NCI-H1436 treated with DMSO at 0.1 percent for 48 hours (cell line): ENCODE measurements at places on chromosomes 5 and 9.

GRCh38 chr9:90855208-90855902 is 53.7 kb downstream of the SYK start:
- DNase-seq, result no peak

- no peak for DNase-seq
These were observed 58.7 kb upstream of the NFIB start for GRCh38 chr9:14372437-14373335.

- DNase-seq, result no peak
These were observed 68.2 kb upstream of the ITGA2 start for GRCh38 chr5:52920929-52921328.

GRCh38 chr9:135893104-135893503 is 14.2 kb downstream of the CAMSAP1 start:
- DNase-seq, result no peak

DNA sequence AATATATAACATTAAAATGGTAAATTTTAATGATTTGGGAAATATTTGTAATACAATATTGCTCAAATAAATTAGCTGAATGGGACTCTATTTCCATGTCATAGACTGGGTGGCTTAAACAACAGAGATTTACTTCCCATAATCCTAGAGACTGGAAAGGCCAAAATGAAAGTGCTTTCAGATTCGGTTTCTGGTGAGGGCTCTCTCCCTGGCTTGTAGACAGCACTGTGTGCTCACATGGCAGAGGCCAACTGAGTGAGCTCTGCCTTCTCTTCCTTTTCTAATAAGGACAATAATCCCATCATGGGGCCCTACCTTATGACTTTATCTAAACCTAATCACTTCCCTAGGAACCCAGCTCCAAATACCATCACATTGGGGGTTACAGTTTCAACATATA is 196.2 kb downstream of the MARCHF11 start:
- no peak for DNase-seq

GRCh38 chr5:58765058-58765457 is 182.2 kb downstream of the RAB3C start:
- no peak for DNase-seq

- DNase-seq, result no peak
These were observed 358.5 kb upstream of the RGMB start for GRCh38 chr5:98414938-98415337.

DNA sequence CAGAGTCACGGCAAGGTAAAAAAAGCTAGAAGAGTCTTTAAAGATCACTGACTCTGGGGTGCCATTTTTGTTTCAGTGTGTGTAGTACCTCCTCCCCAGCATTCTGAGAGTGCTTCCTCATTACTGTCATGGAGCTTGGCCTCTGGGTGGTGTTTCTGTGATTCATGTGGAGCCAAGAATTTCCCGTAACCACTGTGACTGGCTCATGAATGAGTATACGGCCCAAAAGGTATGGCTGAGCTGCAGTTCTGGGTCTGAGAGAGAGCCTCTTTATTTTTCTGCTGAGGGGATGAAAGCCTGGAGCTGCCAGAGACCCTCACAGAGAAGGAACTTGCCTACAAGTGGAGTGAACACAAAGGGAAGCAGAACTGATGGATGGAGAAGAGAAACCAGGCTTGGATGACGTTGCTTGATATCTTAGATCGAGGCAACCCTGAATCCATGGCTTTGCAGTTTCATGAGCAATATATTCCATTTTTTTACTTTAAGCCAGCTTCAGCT is 85.6 kb downstream of the PTTG1 start:
- no peak for DNase-seq

- DNase-seq, result no peak
These were observed 41.4 kb downstream of the RGS3 start for GRCh38 chr9:113504725-113505590.

GRCh38 chr9:16363916-16364315 is 506.6 kb downstream of the BNC2 start:
- no peak for DNase-seq

GRCh38 chr5:94240134-94240533 is 378.3 kb downstream of the KIAA0825 start:
- DNase-seq, result no peak

DNA sequence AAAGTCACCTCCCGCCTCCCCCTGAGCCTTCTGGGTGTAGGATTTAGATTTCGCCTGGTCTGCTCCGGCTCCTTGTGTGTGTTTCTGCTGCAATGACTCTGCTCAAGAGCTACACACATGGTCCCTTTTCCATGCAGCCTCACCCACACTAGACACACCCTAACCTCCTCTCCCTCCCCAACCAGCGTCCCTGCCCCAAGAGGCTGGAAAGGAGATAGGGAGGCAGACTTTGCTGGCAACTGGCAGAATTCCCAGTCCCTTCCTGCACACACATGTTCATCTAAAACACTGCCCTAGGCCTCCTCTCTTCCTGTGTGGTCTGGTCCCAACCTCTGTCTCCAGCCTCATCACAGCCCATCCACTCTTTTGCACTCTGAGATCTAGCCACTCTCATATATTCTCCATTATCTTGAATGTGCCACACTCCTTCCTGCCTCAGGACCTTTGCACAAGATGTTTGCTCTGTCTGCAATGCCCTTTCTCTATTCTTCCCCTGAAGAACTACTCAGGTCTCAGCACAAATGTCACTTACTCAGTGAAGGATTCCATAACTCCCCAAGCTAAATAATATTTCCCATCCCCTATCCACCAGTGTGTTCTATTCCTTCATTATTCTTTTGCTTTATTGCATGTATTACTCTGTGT is 253.8 kb downstream of the CDK5RAP2 start:
- DNase-seq, result no peak

DNA sequence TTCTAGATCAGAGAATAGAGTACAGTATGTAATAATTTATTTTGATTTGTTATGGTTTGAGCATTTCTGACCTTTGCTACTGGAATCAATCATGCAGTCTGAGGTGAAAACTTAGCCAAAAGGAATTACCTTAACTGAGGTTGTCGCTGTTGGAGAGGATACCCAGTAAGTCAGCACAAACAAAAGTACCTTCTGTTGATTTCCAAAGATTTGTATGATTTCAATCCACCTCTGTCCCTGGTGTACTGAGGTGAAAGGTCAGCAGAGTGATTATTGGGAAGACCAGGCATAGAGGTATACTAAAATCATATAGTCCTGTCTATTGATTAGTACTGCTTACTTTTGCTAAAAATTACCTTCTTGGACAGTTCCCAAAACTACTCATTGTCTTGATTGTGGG is 32.8 kb downstream of the RUSC2 start:
- DNase-seq, result no peak
